NCI-H2029 treated with DMSO at 0.1 percent for 48 hours (cell line): ENCODE measurements at places on chromosomes 13 and 19.

DNA sequence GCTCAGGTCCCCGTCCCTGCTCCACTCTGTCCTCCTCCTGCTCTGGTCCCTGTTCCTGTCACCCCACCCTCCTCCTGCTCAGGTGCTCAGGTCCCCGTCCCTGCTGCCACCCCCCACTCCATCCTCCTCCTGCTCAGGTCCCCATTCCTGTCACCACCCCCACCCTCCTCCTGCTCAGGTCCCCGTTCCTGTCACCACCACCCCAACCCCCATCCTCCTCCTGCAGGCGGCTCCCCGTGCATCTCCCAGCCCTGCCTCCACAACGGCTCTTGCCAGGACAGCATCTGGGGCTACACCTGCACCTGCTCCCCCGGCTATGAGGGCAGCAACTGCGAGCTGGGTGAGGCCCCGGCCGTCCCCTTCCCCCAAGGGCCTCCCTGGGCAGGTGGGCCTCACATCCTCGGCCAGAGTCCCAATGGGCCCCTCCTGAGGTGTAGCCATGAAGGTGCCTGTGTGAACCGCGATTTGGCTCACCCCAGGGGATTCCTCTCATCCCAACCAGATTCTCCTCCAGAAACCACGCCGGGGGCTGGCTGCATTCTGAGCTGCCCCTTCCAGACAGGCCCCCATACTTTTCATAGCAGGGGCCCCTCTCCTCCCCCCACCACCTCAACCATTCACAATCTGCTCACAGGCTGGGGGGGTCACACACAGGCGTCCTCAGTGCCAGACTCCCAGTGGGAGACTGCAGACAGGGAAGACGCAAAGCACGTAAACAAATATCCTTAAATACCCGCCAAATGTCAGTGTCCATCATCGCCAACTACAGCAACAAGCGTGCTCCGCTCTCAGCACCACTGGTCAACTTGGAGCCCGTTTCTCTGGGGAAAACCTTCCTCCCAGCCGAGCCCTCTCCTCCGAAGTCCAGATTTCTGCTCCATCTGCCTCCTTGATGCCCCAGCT is 4.6 kb downstream of the PROZ start:
- DNase-seq = no peak

GRCh38 chr19:16383584-16384161 is 59.0 kb downstream of the KLF2 start:
- DNase-seq = no peak

DNA sequence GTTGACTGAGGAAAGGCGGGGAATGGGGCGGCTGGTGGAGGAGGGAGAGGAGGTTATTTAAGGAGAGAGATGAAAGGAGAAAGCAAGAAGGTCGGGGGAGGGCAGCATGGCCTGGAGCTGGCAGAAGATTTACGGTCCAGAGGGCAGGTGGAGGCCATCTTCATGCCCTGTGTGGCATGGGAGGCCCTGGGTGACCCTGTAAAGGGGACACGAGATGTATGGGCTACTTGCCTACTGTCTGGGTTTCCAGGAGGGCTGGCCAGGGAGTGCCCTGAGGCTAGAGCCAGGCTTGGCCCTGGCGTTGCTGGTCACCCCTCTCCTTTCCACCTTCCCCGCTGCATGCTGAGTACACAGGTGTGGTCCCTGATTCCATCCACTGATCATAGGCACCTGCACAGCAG is 6.1 kb downstream of the WTIP start:
- DNase-seq = no peak

GRCh38 chr13:20475927-20476691 is 49.5 kb downstream of the CRYL1 start:
- DNase-seq = no peak

DNA sequence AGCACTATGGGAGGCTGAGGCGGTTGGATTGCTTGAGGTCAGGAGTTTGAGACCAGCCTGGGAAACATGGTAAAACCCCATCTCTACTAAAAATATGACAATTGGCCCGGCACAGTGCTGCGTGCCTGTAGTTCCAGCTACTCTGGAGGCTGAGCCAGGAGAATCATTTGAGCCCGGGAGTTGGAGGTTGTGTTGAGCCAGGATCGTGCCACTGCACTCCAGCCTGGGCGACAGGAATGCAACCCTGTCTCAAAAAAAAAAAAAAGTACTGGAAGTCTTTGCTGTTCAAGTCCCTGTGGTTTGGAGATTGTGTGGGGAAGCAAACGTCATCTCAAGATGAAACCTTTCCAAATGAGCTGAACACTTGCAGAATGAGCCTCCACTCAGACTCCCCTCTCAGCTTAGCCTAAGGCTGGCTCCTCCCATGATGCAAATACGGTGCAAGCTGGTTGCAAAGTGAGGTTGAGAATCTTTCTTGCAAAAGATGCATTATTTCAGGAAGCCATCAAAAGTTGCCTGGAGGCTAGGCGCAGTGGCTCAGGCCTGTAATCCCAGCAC is 46.2 kb downstream of the MYO9B start:
- no peak for DNase-seq

GRCh38 chr13:37534181-37534580 is 64.4 kb downstream of the POSTN start:
- no peak for DNase-seq

GRCh38 chr13:100511466-100511865 is 77.1 kb downstream of the GGACT start:
- no peak for DNase-seq
